Left cardiac atrium (tissue), 4 donors: ENCODE measurements at places on chromosomes 5 and 9. TPM values are rescaled to one million over a fixed set of nuclear protein-coding genes. Genes with fewer than 3 reads are reported as not detected.

DNA sequence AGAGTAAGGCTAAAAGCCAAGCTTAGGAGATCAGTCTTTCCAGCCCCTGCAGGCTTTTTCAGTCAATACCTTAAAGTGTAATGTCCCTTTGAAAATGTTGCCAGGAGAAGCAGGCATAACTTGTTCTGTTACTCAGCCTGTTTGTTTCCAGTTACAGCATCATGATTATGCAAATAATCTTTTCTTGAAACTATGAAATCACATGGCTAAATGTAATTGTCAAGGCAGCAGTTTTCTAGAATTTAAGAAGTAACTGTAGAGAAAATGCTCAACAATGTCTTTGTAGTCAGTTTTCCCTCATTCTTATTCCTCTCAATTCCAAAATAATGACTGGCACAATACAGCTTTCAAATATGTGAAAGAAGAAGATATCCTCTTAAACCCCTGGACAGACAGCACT, 1.9 kb upstream of the GPR107 start:
- DNase-seq: no peak

ZMAT2 gene
- total RNA-seq: 36.8 TPM

DNA sequence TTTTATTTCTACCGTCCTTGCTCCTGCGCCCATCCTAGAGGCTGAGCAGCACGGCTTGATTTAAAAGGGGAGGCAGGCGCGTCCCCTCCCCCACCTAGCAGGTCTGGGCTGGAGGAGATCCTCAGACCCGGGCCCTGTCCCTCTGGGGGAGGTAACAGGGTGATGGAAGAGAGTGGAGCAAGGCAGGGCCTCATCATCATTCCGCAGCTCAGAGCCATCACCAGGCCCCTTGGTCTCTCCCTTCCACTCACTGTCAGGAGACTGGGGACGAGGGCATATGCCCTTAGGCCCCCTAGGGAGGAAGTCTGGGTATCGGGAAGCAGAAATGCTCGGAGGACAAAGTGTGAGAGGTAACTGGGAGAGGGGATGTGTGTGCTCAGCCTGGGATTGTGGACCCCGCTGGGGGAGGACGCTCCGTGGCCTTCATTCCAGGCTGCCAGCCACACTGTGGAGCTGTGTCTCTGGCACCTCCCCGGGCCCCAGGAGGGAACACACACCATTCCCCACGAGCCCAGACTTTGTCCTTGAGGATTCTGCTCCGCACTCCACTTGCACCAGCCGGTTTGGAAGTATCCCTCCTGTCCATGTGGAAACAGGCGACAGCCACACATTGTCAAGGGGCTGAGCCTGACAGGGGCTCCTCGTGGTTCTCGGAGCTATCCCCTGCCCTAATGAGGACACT, 761 bp downstream of the REEP2 start:
- peak; percentile 16 for DNase-seq

DNA sequence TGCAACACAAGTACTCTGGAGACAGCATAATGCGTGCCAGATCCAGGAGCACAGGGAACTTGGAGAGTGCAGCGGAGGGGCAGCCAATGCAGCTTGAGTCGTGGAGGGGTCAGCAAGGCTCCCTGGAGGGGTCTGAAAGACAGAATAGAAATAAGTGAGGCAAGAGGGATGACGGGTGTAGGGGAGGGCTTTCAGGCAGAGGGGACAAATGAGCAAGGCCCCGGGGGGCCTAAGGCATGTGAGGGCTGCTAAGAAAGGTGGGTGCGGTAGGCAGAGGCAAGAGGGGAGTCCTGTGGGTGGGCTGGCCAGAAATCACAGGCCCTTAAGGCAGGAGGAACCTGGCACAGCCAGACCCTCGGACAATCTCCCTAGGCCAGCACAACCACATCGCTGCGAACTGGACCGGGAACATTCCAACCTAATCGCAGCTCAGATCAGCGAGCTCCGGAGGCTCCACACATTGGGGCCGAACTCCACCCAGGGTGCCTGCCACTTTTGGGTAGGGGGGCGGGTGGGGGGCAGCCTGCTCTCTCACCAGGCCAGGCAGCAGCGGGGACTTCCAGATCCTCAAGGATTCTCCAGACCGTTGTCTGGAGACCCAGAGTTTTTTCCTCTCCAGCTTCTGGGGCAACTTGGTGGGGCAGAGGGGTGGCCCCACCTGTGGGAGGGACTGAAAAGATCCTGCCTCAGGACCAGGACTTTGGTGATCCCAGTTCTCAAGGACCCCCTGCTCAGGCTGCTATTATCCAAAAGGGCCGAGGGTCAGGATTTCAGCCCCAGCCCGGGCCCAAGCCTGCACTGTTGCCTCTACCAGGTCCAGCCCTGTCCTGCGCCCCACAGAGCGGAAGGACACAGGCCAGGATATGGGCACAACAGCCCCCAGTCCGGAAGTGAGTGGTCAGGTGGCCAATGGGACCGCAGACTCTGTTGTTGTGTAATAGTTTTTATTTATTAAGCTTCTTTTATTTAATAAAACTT, 22.7 kb upstream of the CYSTM1 start:
- no peak for DNase-seq

- DNase-seq: no peak
Observed at GRCh38 chr5:34534523-34535103, 121.5 kb upstream of the RAI14 start.

GRCh38 chr9:129484352-129485000, 136.4 kb downstream of the C9orf50 start:
- DNase-seq: no peak

SERF1A gene
- total RNA-seq: 3.6 TPM

- no peak for DNase-seq
Observed at GRCh38 chr5:76673125-76673524, 42.8 kb upstream of the F2R start.

RNF183 gene
- total RNA-seq: not detected

DNA sequence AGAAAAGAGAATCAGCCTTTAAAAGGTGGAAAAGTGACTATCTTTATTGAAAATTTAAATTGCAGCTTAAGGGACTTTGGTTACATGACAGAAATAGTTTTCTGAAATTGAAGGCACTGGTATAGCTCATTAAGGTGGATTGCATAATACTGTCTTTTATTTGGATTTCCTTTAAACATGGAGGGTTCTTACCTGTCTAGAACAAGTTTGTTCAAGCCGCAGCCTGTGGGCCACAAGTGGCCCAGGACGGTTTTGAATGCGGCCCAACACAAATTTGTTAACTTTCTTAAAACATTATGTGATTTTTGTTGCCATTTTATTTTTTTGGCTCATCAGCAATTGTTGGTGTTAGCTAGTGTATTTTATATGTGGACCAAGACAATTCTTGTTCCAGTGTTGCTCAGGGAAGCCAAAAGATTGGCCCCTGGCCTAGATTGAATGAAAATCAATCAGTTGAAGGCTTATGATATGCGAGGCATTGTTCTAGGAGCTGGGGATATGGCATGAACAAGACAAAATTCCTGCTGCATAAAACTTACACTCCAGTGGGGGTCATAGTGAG, 18.0 kb downstream of the NNT start:
- DNase-seq: no peak

- DNase-seq: no peak
Observed at GRCh38 chr5:127411381-127411780, 106.1 kb upstream of the PRRC1 start.

GRCh38 chr9:70438341-70438928, 24.0 kb upstream of the KLF9 start:
- DNase-seq: peak; percentile 83

IL5 gene
- not detected for total RNA-seq

DNA sequence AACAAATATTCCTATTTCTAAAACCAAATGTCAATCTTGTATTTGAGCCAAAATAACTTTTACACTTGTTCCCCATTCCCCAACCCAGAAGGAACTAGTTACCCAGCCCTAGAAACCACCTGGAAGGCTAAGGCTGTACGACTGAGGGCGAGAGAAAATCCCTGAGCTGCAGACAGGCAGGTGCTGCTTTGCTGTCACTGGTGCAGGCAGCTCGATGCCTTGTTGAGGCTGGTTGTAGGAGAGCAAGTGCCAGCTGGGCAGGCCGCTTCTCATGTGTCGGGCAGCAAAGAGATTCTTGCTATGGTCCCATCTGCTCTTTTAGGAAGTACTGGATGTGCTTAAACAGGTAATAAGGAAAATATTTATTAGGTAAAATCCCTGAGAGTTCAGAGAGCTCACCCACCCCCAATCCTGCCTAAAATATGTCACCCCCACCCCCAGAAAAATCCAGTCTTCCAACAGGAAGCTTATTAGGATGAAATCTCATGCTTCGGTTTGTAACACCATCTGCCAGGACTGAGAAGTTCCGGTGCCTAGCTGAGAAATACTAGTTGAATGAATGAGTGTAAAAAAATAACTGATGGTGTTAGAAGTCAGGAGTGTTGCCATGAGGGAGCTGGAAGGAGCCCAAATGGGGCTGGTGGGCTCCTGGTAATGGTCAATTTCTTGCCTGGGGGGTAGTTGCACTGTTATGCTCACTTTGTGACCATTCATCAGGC, 91.1 kb upstream of the DMRT1 start:
- no peak for DNase-seq

- no peak for DNase-seq
Observed at GRCh38 chr5:170603109-170603508, 99.3 kb downstream of the KCNIP1 start.

GRCh38 chr9:20286154-20286700, 336.1 kb downstream of the MLLT3 start:
- DNase-seq: no peak

GRCh38 chr9:70959366-70959765, 162.1 kb downstream of the TRPM3 start:
- no peak for DNase-seq

- no peak for DNase-seq
Observed at GRCh38 chr5:61047346-61047745, 102.3 kb downstream of the NDUFAF2 start.

DNA sequence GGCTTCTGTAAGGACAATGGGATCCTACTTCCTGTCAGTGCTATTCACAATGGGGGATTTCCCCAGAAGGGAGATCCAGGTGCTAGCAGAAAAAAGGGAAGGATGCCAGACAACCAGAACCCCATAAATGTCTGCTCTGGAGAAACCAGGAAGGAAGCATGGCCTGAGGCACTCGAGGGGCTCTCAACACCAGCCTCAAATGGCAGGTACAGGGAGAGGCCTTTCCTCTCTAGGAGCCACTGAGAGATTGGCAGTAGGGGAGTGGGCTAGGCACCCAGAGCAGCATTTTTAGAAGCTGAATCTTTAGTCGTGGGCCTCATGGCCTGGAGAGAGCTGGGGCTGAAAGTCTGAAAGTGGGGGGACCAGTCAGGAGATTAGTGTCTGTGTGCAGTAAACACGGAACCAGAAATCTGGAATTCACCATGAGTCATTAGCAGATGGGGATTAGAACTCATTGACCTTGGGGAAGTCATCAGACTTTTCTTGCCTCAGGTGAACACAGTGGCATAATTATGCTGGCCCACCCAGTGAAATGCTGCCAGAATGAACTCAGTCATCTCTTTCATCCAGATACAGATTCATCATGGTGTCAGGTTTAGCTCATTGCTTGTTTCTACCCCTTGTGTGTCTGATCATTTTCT, 28.3 kb downstream of the ARHGEF28 start:
- DNase-seq: no peak

- DNase-seq: peak; percentile 38
Observed at GRCh38 chr9:6564360-6564759, 81.2 kb downstream of the GLDC start.

FOXD4L3 gene
- 0.13 TPM for total RNA-seq

- DNase-seq: no peak
Observed at GRCh38 chr5:137834498-137835049, 33.1 kb upstream of the MYOT start.

GRCh38 chr5:180253036-180253824, 38.7 kb downstream of the MAPK9 start:
- DNase-seq: no peak

DNA sequence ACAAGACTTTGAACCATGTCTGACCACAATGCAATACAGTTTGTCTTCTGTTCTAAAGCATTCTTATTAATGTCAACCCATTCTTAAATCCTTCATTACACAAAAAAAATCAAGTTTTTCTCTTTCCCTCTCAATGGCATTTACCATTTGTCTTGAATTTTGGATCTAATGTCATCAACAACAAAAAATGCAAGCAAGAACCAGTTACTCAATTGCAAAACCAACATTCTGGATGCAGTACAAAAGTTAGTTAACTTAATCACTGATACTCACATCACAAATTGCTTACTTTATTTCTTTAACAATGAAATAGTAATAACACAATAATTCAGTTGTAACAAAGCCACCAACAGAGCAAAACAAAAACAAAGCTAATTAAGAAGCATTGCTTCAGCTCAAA, 6.0 kb downstream of the C9orf40 start:
- DNase-seq: no peak

GRCh38 chr9:89143266-89143665, 35.4 kb downstream of the SHC3 start:
- no peak for DNase-seq

DNA sequence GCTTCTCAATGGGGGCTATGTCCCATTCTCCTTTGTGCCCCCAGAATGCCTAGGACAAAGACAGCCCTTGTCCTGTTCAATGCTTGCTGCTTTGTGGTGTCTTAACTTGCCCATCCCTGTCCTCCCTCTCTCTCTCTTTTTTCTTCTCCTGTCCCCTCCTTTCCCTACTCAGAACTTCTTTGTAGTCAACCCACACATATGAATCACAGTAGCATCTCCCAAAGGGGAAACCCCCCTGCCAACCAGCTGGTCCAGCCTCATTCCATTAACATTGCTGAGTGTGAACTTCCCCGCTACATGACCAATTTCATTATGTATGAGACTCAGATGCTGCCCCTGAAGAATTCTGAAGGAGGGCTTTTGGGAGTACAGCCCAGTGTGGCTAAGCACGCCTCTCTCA, 408.3 kb downstream of the ENC1 start:
- DNase-seq: no peak

OGN gene
- total RNA-seq: 25.6 TPM

ZBTB26 gene
- 3.6 TPM for total RNA-seq

NEK6 gene
- total RNA-seq: 32.6 TPM

DNA sequence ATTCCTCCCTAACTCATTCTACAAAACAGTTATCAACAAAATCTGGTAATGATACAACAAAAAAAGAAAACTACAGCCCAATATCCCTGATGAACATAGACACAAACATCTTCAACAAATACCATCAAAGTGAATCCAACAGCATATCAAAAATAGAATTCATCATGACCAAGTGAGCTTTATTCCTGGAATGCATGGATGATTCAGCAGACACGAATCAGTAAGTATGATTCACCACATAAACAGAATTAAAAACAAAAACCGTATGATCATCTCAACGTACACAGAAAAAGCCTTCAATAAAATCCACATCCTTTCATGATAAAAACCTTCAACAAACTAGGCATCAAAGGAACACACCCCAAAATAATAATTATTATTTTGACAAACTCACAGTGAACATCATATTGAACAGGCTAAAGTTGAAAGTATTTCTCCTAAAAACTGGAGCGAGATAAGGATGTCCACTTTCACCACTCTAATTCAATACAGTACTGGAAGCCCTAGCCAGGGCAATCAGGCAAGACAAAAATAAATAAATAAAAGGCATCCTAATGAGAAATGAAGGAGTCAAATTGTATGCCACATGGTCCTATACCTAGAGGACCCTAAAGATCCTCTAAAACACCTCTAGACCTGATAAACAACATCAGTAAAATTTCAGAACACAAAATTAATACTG, 305.1 kb upstream of the RGMB start:
- no peak for DNase-seq
